Left kidney (tissue), 8 donors: ENCODE measurements at places on chromosomes 2 and 18. TPM values are rescaled to one million over a fixed set of nuclear protein-coding genes. Genes with fewer than 3 reads are reported as not detected.

Gene SERPINE2
- polyA plus RNA-seq: 112 TPM

Gene GRB14
- polyA plus RNA-seq: 62.5 TPM

Gene ANTXR1
- 82.4 TPM for polyA plus RNA-seq

Gene POTEJ
- not detected for polyA plus RNA-seq

Gene CFAP65
- 0.28 TPM for polyA plus RNA-seq

Gene IL36B
- polyA plus RNA-seq: not detected

Gene REG3G
- not detected for polyA plus RNA-seq

Gene RGPD4
- polyA plus RNA-seq: 0.03 TPM

Gene CDCA7
- 46.8 TPM for polyA plus RNA-seq

DNA sequence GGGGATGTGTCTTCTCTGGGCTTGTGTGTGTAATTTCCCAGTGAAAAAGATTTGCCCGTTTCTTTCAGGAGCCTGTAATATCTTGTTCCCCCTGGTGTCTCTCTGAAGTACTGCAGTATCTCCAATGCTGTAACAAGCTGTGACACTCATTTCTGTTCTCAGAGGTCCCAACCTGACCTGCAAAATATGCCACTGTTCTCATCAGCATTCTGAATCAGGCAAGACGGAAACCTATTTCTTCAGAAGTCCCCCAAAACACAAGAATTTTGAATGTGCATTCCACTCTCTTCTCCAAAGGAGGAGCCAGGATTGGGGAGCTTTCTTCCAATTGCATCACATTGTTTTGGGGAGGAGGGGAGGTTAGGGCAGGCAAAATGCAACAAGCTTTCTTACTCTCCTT, 77.0 kb upstream of the CNGA3 start:
- DNase-seq: no peak

GRCh38 chr2:211812587-211812986, 726.0 kb downstream of the ERBB4 start:
- DNase-seq: no peak

DNA sequence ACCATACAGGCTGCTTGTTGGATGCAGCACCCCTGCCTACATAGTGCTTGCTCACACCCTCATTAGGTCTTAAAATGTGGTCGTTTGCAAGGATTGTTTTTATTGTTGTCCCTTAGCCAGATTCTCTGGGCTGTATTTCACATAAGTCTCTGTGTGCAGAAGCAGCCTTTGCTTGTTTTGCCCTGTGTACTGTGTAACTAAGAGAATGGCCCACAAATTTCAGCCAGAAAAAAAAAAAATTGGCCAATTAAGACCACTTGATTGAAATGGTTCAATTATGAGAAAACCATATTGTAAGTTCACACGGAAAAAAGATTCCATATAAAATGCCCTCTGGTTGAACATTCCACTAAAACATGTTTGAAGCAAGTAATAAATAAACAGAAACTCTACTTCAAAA, 377.1 kb upstream of the SOX11 start:
- no peak for DNase-seq

DNA sequence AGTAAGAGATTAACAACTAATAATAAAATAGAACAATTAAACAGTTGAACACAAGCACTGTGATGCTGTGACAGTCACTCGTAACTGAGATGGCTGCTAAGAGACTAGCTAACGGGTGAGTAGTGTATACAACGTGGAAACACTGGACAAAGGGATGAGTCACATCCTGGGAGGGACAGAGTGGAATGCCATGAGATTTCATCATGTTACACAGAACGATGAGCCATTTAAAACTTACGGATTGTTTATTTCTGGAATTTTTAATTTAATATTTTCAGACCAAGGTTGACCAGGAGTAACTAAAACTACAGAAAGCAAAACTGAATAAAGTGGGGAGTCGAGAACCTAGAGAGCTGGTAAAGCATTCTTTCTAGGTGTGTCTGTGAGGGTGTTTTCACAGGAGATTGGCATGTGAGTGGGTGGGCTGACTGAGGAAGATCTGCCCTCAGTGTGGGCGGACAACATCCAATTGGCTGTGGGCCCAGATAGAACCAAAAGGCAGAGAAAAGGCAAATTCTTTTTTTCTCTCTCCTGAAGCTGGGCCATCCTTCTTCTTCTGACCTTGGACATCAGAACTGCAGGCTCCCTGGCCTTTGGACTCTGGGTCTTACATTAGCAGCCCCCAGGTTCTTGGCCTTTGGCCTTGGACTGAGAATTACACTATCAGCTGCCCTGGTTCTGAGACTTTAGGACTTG, 14.6 kb downstream of the TMSB10 start:
- no peak for DNase-seq

DNA sequence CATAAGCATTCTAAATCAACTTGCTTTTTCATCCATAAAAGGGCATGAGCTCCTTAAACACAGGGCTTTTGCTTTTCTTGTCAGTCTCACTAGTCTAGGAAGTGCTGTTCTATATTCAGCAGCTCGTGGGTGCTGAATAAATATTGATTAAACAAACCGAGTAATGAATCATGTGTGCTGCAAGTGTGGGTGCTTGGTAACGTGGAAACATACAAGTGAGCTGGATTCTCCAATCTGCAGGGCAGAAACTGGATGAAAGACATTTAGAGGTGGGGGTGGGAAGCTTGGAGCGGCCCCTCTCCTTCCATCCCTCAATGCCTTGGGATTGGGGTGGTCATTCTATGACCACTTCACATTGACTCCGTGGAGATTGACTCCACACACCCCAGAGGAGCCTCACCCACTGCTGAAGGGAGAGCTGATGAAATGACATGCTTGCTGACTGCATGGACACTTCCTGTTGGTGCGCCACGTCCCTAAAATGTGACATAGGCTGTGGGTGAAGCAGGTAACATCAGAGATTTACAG, 114.6 kb downstream of the DOCK10 start:
- DNase-seq: no peak

DNA sequence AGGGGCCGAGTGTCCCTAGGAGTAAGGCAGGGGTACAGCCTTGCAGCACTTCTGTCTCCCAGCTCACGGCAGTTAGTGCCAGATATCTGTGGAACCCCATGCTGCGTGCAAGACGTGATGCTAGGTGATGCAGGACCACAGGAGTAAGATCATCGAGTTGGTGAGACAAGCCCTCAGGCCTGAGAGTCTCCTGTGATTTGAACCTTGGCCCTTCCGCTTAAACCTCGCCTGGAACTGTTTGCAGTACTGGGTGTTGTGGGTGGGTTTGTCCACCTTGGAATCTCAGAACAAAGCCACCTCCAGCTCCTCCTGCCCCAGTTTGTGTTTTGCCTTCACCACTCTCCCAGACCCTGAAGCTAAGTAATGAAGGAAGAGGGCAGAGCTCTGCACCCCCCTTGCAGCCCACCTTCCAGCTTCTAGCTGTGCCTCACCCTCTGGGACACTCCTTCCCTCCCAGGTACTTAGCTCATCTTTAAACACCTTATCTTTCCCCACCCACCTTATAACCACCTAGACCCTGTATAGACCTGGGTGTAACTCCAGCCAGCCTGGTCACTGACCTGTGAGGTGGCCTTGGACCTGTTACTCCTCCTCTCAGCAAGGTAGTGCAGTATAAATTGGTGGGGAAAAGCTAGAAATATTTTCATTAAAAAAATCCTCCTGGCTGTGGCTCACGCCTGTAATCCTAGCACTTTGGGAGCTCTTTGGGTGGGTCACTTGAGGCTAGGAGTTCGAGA, 6.6 kb downstream of the CNNM4 start:
- DNase-seq: no peak

DNA sequence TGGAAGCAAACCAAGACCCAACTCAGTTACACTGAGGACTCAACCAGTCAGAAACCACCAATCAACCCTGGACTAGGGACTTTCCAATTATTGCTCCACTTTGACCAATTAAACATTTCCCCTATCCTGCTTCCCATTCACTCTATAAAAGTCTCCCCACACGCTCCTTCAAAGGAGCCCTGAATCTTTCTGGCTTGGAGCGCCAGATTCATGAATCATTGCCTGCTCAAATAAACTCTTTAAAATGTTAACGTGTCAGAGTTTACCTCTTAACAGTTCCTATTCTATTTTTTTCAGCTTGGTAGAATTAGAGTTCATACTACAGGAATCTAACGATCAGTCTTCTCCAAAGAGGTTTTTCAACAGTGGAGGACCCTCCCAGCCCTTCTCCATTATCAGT, 20.7 kb upstream of the SULT1C2 start:
- DNase-seq: no peak

DNA sequence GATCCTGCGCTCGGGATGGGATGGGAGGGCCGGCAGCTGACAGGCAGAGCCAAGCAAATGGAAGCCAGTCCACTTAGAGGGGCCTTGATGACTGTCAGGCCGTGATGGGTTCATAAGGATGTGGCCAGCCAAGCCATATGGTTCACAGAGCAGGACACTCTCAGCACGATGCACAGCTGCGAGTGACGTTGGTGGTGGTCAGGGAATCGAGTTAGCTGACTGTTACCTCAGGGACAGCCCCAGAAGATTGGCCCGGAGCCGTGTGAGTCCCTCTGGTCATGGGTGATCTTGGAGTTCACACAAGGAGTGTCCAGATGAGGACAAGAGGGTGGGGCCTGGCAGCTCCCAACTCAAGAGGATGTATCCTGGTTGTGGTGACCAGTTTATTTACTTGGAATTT, 70.2 kb downstream of the TPGS2 start:
- DNase-seq: no peak

- no peak for DNase-seq
Measured at GRCh38 chr2:17160594-17160993, 357.6 kb downstream of the RAD51AP2 start.

DNA sequence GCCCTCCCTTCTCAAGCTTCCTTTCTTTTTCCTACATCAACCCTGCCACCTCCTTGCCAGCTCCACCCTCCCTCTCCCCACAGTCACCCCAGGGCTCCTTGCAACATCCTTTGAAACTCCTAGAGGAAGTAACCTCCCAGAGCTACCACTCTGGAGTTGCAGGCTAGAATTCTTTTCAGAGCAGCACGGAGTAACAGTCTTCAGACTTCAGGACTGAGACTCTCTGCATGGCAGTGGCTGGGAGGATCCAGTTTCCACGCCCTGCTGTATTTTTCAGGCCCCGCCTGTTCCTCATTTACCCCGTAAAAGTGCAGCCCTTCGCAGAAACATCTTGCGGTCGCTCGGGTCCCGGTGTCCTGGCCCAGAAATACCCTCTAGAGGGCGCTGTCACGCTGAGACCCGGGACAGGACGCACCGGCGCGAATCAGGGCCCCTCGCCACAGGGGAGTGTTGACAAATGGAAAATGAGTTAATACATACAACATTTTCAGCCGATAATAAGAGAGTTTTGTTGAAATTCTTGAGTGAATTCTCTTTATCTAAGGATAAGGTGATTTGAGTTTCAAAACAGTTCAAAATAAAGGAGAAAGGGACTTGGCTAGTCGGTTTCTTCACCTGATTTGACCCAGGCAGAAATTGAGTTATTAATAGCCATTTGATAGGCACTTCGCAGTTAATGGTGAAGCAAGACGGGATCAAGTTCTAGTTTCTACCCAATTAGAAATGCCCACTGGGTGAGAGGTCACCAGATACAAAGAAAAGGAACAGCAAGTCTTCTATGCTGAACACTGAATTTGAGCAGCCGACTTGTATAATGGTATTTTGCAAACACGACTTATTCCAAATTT, 18.5 kb upstream of the NTSR2 start:
- DNase-seq: peak; percentile 71

DNA sequence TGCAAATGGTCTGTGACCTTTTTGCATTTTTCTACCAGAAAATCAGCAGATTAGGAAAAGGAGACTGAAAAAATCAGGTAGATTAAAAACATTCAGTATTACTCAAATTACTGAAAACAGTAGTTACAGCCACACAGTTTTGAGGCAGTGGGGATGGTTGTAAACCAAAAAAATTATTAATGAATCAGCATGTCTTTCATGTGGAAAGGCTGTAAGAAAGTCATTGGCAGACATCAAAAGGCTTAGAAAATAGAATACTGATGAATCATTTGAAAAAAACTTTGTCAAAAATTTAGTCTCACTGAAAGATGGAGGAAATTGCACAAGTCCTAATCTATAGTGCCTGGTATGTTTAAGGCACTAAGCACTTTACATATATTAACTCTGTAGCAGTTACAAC, 133.9 kb upstream of the GCFC2 start:
- DNase-seq: no peak

GRCh38 chr18:28127228-28127627, 49.7 kb downstream of the CDH2 start:
- no peak for DNase-seq

DNA sequence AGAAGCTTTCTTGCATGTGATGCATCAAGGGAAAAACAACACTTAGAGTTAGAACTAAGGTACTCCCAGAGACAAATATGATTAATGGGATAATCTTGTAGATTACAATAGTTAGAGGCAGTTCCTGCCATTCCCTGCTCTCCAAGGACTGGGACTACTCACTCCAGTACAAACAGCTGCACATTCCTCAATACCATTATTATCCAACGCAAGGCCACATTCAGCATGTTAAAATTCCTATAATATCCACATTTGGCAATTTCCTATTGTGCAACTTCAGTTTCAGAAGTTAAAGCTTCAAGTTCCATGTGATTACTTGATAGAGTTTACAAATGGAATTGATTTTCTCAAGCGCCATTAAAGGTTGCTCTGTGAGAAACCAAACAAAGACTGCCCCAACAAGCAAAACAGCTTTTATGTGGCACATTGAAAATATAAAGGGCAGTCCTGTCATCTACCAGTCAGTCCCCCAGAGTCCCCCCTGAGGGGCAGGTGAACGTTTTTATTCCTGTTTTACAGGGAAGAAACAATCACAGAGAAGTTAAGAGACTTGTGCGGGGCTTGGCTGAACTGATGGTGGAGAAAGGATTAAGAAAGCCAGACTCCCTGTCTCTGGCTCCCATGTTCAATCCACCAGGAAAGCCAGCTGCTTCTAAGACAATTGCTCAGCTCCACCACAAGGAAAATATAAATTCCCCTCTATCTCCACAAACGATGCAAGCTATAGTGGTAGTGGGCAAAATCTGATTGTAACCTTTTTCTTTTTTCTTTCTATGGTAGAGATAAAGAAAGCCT, 72.6 kb downstream of the TXNL1 start:
- DNase-seq: no peak

GRCh38 chr2:83595926-83596325, 863.2 kb downstream of the SUCLG1 start:
- DNase-seq: no peak

GRCh38 chr2:215401896-215402379, 33.9 kb downstream of the FN1 start:
- no peak for DNase-seq

GRCh38 chr2:231600619-231601355, 8.1 kb downstream of the TEX44 start:
- DNase-seq: no peak
